Fibroblast of skin of scalp (primary cell): ENCODE measurements at places on chromosomes 2 and 18.

GRCh38 chr2:179096090-179096489 is 46.2 kb upstream of the CCDC141 start:
- DNase-seq: no peak

GRCh38 chr2:206561962-206562361 is 80.3 kb upstream of the FAM237A start:
- peak; percentile 3 for DNase-seq

DNA sequence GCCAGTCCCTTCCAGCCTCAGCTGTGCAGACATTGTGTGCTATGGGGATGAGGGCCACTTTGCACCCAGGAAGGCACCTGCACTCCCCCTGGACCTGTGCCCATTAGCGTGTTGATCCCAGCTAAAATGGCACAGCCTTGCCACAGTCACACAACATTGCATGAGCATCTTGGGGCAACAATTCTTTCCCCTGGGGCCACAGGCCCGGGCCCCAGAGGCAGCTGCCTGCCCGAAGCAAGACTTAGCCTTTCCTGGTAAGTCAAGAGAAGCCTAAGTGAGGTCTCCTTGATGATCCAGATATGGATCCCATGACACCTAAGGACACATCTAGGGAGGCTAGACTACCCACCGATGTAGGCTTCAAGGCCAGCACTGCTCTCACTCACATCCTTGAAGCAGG is 202.1 kb downstream of the BCL11A start:
- DNase-seq: no peak

DNA sequence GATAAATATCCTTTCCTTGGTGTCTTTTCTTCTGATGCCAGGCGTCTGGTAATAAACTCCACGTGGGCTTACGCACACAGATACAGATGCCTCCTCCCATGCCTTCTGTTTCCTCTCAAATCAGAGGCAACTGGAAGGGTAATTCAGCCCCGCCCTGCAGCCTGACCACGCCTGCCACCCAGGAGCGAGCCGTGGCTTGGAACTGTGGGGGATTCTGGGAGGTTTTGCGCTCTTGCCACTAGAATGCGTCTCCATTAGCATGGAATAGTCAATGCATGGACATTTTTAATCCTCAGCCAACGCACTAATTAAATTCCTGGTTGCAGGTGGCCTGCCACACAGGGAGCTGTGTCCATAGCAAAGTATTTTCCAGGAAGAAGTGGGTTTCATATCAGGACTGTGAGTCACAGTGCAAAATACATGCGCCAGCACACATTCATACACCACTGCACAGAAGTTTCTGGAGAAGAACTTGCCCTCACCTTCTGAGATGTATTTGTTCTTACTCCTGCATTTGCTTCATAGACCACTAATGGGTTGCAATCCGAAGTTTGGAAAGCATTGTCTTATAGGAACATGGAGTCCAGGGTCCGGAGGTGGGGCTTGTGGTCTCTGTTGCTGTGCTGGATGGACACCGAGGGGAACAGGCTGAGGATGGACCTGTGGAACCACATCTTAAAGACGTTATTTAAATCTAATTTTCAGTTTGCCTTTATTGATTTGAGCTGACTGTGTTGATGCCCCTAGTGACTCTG is 151.4 kb downstream of the LDLRAD4 start:
- no peak for DNase-seq

DNA sequence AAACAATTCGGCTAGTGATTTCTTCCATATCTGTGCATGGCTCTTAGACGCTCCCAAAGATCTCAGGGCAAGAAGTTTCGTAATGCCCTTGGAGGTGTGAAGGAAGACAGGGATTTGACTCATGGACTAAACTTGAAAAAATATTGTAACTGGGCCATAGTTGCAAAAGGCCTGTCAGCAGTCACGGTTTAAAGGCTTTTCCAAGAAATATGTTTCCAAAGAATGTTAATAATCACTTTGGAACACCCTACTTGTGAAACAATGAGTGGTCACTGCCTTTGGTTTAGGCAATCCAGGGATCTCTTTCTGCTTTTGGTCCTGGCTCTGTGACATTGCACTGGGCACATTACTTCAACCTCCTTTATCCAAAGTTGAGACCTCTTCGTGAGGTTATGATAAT is 102.5 kb upstream of the RASGRP3 start:
- peak; percentile 76 for DNase-seq

- peak; percentile 26 for DNase-seq
Measured at GRCh38 chr2:151716721-151717120, 17.6 kb downstream of the NEB start.

- peak; percentile 71 for DNase-seq
Measured at GRCh38 chr2:164784376-164784775, 57.2 kb downstream of the COBLL1 start.

- no peak for DNase-seq
Measured at GRCh38 chr2:101341421-101341820, 32.9 kb upstream of the RNF149 start.

- DNase-seq: no peak
Measured at GRCh38 chr2:239807568-239807967, 217.6 kb downstream of the NDUFA10 start.

DNA sequence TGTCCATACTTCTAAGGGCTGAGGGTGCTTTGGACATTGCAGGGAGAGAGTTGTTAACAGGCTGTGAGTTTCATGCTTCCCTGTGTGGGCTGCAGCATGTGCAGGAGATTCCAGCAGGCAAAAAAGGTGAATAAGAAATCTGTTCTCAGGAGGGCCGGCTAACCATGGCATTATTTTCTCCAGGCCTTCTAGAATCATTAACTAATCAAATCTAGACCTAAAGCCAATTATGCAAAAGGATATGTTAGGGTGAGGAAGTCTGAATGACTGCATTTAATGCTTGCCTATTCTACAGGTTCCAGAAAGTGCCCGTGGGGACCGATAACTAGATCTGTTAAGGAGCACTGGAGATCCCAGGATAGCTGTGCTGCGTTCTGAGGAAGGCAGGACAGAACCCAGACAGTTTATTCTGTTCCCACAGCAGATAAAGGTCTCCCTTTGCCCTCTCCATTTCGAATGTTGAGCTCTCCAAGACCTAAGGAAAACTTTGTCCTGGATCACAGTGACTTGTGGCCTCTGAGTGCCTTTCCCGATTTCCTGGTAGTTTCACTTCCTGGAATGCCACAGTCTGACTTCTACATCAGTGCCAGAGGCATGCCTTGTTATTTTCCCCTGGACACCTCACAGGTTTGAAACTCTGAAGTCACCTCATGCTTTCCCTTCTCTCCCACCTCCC is 50.0 kb upstream of the ZFP36L2 start:
- no peak for DNase-seq

DNA sequence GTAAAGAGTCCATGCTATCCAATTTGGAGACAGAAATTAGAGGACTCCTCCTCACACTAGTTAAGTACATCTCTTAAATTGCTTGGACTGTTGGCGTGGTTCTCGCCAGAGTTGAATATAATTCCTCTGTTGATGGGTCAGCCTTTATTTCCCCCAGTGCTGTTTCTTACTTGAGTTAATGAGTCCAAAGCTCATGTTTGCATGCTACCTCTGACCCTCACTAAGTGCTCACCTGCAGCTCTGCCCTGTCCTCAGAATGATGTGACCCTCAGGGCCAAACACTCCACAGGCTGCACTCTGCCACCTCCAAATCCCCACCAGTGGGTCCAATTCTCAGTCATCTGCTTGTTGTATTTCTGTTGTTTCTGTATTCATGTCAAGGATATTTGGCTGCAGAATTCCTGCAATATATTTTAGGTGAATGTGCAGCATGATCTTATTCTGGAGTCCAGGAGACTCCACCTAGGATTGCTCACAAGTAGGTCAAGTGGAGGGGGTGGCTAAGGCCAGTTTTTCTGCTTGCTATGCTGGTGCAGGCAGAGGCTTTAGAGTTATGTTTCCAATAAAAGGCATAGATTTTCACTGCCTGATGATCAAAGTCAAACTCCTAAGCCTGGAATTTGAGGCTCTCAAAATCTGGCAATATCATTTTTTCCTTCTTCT is 37.8 kb downstream of the RDH14 start:
- no peak for DNase-seq

DNA sequence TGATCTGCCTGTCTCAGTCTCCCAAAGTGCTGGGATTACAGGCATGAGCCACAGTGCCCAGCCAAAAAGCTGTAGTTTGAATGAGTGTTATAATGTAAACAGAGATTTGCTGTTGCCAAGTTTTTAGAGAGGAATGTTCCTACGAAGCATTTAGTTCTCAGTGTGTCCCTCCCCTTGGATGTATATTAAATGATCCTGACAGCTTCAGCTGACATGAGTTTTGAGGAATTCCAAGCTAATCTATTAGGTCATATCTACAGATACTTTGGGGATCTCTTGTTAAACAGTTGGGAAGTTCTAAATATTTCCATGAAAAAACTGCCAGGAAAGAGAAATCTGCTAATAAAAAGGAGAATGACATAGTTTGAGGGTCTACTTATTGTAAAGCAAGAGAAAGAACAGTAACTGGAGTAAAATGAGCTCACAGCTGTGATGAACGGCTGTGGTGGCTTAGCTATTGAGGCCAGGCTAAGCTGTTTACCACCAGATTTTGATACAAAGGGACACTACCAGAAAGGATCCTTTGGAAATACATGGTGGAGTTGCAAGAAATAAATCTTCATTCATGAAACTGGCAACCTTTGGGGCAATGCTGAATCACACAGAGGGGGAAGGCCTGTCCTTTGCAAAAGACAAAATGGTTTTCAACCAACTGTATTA is 2.6 kb upstream of the STON1 start:
- DNase-seq: peak; percentile 77

DNA sequence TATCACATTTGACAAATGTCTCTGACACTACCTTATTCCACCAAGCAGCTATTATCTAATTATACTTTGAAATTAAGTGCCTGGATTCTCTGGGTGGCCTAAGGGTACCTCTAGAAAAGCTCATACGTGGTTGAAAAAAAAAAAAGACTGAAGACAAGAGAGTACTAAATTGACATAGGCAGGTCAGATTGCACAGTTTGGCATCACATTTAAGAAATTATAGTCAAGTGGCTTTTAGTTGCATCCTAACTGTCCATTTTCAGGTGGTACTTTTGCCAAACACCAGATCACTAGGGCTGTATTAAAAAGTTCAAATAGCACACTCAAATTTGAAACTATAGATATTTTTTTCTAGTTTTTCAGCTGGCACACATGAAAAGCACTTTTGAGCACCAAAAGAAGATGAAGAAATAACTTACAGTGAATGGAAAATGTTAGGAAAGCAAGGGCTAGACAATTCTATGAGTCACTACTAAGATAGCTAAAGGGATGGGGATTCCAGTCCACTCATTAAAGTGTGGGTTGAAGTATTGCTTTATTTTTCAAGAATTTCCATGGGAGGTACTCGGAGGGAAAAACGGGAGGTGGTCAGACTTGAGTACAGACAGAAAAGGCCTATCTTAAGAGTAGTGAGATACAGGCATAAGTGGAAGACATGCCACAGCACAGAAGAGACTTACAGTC is 106.5 kb upstream of the COL5A2 start:
- DNase-seq: peak; percentile 96

DNA sequence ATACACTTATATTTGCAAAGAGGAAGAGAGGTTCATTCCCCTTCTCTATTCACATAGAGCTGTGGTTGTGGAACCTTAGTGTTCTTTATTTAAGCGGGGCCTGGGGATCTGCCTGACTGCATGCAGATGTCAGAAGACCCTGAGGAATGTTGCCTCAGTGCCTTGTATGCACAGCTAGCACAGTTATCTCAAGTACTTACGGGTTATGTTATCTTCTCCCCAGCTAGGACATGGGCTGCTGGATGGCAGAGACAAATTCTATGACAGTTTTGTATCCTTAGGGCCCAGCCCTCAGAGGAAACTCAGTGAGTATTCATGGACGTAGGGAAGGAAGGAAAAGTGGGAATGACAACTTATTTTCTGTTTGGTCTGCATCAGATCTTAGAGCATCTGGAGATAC is 37.7 kb upstream of the RTN4 start:
- no peak for DNase-seq

DNA sequence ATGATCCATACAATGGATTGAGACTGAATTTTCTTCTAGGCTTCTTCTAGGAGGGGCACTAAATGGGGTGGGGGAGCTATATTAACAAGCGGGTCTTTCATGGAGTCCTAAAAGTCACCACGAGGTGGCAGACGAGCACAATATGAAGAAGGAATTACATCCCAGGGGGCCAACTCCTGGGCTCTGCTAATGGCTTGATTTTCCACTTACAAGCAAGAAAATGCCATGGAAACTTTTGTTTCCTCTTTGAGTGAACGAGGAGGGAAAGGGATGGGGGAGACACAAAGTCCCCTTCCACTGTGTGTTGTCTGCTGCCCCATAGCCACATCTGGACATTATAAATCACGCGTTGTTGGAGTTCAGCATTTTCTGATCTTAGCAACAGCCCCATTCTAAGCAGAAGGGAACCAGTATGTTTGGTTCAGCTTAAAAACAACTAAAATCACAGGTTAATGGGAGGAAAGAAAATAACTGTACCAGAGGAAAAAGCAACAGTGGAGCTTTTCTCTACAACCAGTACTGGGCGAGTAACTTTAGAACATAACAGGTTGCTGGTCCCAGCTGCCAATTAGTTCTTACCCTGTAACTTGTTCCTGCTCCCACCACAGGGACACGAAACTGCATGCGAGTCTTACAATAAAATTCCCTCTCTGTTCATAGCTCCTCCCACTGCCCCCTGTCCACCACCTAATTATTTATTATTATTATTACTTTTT is 285.0 kb upstream of the PARD3B start:
- DNase-seq: peak; percentile 79

DNA sequence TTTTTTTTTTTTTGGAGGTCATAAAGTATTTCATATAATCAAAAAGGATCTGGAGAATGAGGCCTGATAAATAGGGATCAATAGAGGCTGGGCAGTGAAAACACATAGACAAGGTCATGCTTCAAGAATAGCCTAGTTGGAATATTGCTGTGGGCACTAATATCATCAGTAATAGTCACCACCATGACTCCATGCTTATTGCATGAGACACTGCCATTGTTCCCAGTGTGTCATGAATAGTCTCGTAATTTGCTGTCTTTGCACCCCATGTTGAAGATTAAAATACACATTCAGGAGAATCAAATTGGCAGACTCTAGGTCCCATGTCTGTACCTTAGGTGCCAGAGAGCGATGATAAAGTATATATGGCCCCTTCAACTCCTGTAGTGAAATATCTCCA is 10.3 kb downstream of the ASXL3 start:
- DNase-seq: no peak

- DNase-seq: no peak
Measured at GRCh38 chr2:127348426-127349000, 39.3 kb downstream of the MAP3K2 start.

DNA sequence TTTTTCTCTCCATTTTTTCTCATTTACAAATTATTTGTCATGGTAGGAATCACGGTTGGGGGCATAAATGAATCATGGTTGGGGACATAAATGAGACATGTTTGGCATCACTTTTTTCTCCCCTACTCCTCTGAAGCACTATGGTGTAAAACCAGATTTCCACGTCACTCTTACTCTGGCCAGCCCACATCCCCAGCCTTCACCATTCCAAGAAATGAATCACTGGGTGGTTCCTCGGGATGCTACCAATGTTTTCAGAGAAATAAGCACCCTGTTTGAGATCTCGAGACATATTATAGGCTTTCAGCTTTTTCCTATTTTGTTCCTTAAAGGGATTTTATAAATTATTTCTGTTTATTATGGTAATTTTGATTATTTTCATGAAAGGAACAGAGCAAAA is 155.0 kb upstream of the SLC8A1 start:
- DNase-seq: peak; percentile 22
